Breast epithelium (tissue), 4 donors: ENCODE measurements at places on chromosomes 6 and 20. TPM values are rescaled to one million over a fixed set of nuclear protein-coding genes. Genes with fewer than 3 reads are reported as not detected.

The BNIP5 gene
- not detected for total RNA-seq

GRCh38 chr6:107561306-107561705 is 71.4 kb downstream of the SOBP start:
- no peak for DNase-seq

The MEP1A gene
- total RNA-seq, result 0.29 TPM

The TPBG gene
- 73.2 TPM for total RNA-seq

DNA sequence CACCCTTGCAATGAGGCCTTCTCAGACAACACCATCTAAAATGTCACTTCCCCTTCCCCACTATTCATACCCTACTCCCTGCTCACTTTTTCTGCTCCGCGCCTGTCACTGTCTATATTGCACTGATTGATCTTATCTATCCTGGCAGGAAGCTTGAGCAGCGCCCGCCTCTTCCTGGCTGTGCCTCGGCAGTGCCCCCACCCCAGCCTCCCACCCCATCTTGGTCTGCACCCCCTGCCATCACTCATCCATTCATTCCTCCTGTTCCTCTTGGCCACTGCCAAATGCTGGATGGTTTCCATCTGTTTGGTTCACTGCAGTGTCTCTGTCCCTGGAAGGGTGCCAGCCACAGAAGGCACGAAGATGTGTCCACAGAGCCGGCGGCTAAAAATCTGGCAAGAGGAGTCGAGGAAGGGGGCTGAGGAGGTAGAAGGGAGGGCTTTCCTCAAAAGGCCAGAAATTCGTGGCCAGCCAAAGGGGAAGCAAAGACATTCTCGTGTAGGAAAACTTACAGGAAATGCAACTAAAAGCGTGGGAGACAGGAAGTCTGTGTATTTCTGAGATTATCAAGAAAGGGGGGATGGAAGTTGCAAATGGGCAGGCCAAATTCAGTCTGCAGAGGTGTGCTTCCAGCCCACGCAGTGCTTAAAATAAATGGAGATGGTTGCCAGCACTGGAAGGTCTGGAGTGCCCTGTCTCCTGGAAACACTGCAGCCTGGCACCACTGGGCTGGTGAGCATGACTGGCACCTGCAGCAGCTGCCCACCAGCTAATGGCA is 27.6 kb downstream of the SYNJ2 start:
- DNase-seq, result peak; percentile 78

The MATN4 gene
- total RNA-seq, result 0.33 TPM

The EYS gene
- not detected for total RNA-seq

DNA sequence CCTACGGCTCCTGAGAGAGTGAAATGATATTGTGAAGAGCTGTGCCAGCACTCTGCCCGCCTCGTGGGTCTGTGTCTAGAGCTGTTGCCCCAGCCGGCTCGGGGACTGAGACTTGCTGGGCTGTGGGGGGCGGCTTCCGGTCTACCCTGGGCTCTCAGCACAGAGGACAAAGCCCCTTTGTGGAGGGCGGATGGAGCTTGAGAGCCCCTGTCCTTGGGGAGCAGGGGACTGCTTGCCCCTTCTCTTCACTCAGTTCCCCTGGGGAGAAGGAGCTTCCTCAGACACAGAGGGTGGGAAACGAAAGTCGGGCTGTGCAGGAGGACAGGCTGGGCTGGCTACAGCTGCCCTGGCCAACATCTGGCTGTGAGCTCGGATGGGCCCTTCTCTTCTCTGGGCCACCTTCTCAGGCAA is 11.0 kb downstream of the SRC start:
- no peak for DNase-seq

The SLC22A16 gene
- 0.33 TPM for total RNA-seq

GRCh38 chr6:38326837-38327236 is 312.9 kb downstream of the BTBD9 start:
- DNase-seq, result no peak

DNA sequence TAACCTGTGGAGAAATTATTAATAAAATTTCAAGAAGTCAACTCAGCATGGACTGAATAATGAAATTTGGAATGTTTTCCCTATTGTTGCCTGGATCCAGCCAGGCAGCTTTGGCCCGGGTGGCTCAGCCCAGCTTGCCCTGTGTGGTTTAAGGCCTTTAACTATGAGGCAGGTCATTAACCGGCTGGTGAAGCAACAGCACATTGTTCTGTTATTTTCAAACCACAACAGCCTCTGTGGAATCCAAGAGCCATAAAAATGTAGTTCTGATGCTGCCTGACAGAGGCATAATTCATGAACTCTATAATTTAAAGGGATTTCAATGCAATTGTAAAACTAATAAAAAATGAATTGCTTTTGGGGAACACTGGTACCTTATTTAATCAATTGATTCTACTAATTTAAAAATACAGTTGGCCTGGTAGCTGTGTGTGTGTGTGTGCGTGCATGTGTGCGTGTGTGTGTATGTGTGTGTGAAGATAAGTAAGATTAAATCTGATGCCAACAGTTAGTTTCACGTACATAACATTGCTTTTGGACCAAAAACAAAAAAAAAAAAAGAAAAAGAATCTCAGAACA is 117.7 kb downstream of the RPS12 start:
- no peak for DNase-seq

The GID8 gene
- 30.2 TPM for total RNA-seq

DNA sequence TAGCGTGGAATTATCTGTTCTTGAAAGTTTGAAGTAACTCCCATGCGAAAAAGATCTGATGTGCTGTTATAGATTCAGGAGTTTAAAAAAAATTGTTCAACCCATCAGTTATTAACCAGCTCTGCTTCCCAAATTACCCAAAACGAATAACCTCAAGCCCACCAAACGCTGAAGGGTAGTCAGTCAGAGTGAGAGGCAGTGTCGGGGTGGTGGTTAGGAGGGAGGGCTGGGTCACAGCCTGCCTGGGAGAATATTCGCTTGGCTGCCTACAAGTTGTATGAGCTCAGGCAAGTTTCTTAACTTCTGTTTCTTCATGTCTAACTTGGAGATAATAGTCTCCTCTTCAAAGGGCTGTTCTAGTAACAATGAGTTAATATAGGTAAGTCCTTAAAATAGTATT is 114.6 kb downstream of the JPH2 start:
- no peak for DNase-seq

The OPN5 gene
- total RNA-seq, result not detected

DNA sequence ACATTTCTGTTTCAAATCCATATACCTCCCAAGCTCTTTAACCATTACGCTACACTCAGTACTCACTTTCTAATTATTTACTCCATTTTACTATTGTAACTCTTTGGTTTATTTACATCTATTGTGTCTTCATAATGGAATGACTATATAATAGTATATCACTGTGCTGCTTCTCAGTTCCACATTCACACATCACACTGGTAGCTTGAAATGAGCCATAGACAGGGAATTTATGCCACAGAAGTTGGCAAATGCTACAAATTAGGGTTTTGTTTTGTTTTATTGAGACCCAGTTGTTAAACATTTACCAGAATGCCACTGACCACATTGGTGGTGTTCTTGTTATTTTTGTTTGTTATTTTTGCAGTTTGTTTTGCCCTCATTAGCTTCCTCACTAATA is 213.9 kb downstream of the KCNQ5 start:
- DNase-seq, result no peak

GRCh38 chr6:19802656-19803055 is 34.5 kb upstream of the ID4 start:
- no peak for DNase-seq

The MRAP2 gene
- total RNA-seq, result 0.33 TPM

DNA sequence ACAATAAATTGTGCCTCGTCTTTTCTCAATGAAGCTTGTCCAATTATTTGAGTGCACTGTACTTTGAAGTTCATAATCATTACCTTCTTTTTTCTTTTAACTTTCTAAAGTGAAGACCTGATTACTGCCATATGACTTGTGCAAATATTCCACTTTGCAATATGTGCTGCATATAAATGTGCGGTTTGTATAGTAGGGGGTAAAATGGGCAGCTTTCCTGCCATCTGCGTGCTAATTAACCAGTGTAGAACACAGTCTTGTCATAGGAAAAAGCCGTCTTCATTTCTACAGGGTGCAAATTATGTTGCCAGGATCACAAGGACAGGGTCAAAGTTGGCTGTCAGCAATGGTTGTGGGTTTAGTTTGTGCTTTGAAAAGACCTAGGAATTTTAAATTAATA is 397.0 kb downstream of the NKAIN2 start:
- DNase-seq, result no peak

The BTN1A1 gene
- total RNA-seq, result not detected

- DNase-seq, result no peak
Measured at GRCh38 chr6:82988930-82989351, 76.7 kb downstream of the UBE3D start.

The MICB gene
- total RNA-seq, result 2.9 TPM

DNA sequence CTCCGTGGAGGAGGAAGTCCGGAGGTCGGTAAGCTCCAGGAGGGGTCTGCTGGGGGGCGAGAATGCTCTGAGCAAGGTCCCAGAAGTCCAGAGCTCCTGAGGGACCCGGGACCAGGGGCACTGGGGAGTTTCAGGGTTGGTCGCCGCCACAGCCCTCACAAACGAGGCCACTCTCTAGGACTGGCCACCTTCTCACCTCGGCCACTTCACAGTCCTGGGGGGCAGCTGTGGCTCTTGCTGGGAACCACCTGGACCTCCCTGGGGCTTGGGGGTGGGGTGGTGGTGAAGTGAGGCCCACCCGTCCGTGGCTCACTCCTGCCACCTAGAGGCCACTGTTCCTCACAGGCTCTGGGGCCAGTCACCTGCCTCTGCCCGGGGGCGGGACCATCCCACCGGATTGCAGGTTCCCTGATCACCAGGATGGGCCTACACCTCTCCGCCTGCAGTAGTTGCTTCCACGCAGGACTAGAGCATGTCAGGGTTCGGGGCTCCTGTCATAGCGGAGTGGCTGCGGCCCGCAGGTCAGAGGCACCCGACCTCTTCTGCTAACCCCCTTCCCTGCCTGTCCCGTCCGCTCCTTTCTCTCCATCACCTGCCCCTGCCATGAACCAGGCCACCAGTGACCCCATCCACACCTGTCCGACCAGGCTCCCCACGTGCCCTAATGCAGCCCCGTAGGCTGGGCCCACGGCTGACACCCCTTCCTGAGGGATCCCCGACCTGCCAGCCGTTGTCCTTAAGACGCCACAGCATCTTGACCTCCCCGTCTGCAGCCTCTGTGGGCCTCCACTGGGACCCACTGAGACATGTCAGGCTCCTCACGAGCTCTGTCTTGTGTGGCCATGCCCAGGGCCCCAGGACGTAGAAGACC is 5.1 kb upstream of the TCEA2 start:
- DNase-seq, result peak; percentile 43

DNA sequence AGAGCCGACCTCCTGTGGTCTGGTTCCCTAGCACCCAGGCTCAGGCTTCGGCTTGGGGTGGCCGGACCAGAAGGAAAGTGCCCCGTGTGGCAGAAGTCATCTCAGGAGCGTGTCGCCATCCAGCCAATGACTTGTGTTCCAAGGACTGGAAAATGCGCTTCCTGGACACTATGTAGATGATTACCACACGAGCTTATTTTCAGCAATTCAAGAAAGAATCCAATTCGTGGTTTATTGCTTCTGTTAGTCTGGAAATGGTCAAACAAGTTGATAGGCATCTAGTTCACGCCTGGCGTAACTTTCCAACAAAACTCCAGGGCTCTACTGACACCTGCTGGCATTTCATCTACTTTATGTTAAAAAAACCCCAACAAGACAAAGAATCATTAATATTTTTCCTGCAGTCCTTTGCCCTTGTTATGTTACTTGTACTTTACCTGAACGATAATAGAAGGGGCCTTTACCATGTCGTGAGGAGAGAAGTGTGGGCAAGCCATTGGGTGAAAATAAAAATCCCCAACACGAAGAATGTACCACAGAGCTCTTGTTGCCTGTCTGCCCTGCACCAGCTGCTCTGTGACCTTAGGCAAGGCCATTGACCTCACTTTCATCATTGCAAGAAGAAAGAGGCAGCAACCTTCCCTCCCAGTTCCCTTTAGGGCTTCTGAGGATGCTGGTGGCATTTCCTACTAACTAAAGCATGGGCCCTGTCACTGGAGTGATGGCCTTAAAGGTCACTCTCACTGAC is 154.7 kb upstream of the LAMP5 start:
- no peak for DNase-seq

DNA sequence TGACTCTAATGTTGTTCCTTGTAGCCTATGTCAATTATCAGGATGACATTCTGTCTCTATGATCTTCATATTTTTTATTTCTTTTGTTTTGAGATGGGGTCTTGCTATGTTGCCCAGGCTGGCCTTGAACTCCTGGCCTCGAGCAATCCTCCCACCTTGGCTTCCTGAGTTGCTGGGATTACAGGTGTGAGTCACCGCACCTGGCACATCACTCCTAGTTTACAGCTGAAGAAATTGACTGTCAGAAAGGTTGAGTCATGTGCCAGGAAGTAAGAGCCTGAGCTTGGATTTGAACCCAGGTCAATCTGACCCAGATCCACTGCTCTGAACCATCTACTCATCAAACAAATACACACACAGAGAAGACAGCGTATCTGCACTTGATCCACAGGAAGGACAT is 14.4 kb downstream of the PPP1R3G start:
- no peak for DNase-seq

The HLA-DRB5 gene
- 0.32 TPM for total RNA-seq
